CD4-positive, alpha-beta T cell treated with Interleukin-1 beta for 1 hour (primary cell): ENCODE measurements at places on chromosomes 3 and 15.

- no peak for DNase-seq
Observed at GRCh38 chr15:63663906-63664305, 66.7 kb downstream of the FBXL22 start.

DNA sequence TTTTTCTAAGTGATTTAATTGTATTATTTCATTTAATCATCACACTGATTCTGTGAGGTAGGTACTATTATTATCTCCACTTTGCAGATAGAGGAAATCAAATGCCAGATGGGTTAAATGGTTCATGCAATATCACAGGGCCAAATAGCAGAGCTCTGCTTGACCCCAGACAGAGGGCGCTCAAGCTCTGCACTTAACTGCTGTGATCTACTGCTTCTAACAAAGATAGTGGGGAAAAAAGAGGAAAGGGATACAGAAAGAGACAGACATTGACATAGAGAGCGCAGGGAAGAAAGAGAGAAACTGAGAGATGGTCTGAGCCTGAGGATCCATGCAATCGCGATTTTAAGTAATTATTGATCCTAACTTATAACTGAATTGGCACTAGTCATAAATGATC is 279.1 kb upstream of the THRB start:
- DNase-seq, result no peak

DNA sequence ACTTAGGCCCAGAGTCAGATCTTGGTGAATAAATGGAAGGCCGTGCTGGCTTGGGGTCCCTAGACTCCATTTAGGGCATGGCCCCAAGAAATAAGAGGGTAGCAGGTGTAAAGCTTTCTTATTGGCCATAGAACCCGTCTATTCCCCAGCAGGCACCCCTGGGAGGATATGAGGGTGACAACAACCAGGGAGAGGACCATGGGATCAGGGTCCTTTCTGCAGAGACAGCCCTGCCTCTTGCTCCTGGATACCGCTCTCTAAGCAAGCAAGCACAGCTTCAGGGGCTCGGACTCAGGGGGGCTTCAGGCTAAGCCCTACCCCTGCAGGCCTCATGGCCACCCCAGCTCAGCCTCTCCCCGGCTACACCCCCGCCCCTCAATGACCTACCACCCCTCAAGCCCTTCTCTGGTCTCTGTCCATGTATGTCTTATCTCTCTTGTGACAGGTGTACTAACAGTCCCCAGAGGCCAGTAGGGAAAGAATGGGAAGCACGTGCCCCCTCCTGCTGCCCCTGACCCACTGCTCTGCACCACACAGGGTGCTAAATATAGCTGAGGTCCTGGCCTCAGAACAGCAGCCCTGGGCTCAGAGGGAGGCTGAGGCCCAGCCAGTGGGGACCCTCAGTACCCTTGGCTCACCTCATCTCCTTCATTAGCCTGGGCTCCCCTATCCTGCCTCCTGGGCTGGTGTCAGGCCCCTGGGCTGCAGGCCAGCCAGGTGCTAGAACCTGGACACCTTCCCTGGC is 1.9 kb downstream of the XIRP1 start:
- no peak for DNase-seq

- DNase-seq, result no peak
Observed at GRCh38 chr3:46829699-46830208, 33.5 kb downstream of the MYL3 start.

DNA sequence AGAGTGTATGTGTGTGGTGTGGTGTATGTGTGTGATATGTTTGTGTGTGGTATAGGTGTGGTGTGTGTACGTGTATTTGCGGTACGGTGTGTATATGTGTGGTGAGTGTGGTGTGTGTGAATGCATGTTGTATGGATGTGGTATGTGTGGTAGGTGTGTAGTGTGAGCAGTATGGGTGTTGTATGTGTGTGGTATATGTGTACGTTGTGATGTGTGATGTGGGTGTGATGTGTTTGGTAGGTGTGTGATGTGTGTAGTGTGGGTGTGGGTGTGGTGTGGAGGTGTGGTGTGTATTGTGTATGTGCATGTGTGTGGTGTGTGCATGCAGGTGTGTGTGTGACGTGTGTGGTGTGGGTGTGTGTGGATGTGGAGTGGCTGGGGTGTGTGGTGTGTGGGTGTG is 58.7 kb downstream of the EFCAB12 start:
- DNase-seq, result no peak

- no peak for DNase-seq
Observed at GRCh38 chr3:83500931-83501330, 1457.9 kb upstream of the CADM2 start.

DNA sequence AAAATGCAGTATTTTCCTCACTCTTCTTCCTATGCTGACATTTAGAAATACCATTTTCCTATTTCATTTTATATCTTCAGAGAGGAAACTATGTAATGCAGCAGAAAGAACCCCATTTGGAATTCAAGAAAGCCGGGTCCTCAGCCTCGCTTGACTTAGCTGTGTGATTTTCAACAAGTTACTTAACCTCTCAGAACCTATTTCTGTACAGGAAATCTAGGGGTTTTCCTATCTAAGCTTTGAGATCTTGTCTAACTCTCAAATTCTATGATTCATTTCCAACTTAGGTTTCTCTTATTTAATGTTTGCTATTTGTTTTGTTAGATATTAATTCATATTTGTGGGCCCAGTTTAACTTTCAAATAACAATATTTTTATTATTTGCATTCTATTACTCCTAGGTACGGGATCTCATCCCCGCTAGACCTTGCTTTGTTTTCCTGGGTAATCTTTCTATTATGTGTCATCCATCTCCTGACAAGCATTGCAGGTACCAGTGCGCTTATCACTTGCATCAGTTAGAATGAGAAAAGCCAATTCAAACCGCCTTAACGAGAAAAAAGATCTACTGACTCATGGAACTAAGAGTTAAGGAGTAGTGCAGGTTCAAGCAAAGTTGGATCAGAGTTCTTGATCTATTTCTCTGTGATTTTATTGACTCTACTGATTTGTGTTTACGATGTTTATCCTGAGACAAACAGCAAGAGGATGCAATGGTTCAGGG is 70.6 kb upstream of the BHLHE40 start:
- DNase-seq, result no peak

- no peak for DNase-seq
Observed at GRCh38 chr3:179964890-179965289, 71.8 kb downstream of the PEX5L start.

GRCh38 chr3:143068059-143068458 is 51.5 kb upstream of the CHST2 start:
- DNase-seq, result no peak
